Small intestine (tissue), 16 donors: ENCODE measurements at places on chromosomes 5 and 9.

- no peak for DNase-seq
Observed at GRCh38 chr9:10744669-10745068, 131.9 kb upstream of the PTPRD start.

DNA sequence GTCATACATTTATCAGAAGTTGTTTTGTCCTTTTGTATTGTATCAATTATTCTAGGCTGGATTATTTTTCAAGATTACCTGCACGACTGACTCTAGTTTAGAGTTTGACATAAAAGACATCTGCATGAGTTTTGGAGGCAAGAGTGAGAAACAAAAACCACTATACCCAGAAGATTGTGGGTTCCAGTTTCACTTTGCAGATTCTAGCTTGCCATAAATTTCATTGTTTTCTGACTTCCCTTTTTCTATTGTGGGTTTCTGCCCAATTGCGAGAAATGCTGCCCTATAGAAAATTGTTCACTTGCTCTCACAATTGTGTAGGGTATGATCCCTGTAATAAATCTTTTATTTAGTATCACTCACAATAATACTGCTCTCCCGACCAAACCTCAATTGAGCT, 1043.4 kb upstream of the CDH10 start:
- no peak for DNase-seq

GRCh38 chr9:121369595-121370265, at the start of gene STOM:
Gene STOM (minus strand): TSS chr9:121370250. CDS start chr9:121370187, 63 bp downstream.
- DNase-seq = no peak

- DNase-seq = no peak
Observed at GRCh38 chr9:113176803-113177202, 26.0 kb downstream of the SLC31A2 start.

DNA sequence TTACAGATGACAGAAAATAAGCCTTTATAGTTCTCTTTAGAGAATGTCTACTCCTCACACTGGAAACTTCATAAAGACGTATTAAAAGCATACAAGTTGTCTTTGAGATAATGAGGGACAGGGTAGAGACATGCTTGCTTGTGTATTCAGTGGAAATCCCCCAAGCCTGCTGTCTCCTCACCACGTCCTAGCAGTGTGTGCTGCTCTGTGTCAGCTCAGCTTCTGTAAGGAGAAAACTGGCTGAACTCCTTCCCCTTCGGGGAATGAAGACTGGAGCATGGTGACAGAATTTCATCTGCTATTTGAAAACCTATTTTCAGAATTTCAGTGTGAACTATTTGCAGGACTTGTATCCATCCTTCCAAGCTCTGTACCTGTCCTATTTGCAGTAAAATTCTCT, 9.4 kb downstream of the OR2V2 start:
- no peak for DNase-seq

DNA sequence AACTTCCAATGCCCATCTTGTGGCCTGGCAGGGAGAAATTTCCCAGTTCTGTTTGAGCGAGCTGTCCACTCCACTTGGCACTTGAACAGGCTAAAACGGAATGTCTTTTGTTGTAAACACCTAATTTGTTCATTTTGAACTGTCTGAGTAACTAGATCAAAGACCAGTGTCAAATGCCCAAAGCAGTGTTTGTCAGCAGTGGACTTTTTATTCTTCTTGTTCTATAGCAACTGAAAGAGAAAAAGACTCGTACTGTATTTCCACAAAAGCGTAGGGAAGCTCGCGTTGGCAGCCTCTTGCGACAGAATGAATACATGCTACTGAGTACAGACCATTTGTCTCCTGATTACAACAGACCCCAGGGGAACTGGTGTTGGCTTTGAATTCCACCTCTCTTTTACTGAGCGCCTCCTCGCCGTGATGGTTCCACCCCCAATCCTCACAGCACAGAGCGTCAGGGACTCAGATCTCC, 601.8 kb upstream of the ZNF608 start:
- DNase-seq = no peak

DNA sequence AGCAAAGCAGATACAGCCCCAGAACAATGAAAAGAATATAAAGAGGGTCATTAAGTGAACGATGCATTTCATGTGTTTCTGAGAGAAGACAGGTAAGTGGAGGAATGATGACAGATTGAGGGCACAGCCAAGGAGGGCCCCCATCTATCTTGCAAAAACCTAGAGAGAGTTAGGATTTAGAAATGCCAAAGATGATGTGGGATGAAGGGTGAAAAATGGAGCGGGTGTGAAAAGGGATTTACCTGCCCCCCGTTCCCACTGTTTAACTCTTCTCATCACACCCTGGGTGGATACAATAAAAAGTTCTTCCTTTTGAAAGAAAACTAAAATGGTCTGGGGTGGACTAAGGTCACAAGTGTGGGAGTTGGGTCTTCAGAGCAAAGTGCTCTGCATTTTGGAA, 18.5 kb upstream of the PPP2R2B start:
- no peak for DNase-seq

DNA sequence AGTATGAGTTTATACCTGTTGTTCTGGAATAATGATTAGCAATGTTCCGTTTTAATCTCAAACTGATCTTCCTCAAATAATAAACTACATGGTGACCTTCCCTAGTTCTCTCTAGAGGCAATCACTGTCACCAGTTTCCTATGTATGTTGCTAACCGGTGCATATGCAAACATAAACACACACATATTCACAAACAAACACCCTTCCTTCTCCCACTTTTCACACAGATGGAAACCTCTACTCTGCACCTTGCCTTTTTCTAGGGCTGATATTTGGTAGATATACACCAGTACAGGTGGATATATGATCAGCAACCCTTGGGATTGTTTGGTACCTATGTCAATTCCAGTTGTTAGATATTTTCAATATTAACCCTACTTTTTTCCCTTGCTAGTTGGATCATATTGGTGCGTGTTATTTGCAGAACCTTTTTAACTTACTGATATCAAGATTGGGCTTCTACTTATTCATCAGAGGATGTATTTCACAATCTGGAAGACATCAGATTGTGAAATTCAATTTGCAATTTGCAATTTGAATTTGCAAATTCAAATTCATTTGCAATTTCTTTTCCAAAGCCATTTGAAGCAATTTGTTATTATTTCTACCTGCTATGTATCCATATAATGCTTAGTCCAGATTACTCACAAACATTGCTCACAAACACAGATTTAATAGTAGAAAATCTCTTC, 12.6 kb downstream of the FYB1 start:
- DNase-seq = no peak

DNA sequence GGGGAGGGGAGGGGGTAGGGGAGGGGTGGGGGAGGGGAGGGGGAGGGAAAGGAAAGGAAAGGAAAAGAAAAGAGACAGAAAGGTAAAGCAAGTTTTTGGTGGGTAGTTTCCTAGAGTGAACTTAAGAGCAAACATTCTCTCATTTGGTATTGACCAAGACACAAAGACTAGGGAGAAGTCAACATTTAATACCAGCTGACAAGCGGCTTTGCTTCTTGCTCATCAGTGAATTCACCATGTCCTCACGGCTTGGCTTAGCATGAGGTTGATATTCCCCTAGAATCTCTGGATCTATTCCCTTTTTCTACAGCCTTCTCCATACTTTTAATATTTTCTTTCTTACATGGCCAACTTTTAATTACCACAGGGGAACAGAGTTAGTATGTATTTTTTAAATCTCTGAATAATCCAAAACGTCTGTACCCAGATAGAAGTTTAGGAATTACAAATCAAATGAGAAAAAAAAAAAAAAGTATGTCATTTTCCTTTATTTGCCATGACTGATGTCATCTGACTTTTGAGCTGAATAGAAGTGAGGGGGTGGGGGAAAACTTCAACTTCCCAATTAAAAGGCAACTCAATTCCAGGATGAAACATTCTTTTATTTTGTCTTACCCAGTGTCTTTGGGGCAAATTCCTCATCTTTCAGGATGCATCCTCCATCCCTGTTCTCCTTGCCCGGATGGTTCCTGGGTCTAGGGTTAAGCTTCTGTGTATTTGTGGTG, 40.1 kb upstream of the GLIS3 start:
- no peak for DNase-seq

DNA sequence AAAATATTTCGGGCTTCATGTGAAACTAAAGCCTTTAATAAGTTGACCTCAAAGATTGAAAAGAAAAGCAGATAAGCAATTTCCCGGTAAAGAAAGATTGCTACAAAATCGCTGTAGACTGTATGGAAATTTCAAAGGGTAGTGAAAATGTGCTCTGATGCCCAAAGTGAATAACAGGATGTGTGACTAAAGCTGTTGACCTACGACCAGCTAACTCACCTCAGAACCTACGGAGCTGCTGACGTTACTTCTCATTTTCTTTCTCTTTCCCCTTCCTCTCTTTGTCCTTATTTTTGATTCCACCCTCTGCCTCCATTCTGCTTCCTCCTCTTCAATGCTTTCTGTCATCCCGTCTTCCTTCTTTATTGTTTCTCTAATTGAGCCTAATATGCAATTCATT, 103.2 kb downstream of the PDE4D start:
- DNase-seq = no peak

DNA sequence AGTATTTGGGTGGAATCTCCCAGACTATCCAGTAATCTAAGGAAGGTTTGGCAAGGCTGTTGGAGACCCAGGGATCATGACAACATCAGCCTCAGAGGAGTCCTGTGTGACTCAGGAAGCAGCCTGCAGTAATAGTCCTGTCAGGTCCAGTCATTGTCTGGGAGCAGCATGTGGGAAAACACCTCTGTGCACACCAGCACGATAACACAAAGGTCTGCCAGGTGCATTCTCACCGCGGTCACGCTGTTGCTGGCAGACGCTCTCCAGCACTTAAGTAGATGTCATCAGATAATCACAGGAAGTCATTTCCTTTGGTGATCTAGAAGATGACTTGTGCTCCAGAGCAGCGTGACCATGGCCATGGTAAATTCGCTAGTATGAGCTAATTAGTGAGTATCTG, 99.2 kb upstream of the IQGAP2 start:
- DNase-seq = peak; percentile 83

DNA sequence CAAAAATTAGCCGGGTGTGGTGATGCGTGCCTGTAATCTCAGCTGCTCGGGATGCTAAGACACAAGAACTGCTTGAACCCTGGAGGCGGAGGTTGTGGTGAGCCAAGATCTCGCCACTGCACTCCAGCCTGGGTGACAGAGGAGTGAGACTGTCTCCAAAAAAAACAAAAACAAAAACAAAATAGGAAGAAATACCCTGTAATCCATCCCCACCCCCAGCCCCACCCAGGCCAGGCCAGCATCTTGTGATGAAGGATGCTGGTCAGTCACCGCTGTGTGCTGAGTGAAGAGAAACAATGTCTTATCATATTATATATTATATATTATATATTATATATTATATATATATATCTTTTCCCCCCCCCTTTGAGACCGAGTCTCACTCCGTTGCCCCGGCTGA, 15.4 kb upstream of the CCIN start:
- DNase-seq = no peak

DNA sequence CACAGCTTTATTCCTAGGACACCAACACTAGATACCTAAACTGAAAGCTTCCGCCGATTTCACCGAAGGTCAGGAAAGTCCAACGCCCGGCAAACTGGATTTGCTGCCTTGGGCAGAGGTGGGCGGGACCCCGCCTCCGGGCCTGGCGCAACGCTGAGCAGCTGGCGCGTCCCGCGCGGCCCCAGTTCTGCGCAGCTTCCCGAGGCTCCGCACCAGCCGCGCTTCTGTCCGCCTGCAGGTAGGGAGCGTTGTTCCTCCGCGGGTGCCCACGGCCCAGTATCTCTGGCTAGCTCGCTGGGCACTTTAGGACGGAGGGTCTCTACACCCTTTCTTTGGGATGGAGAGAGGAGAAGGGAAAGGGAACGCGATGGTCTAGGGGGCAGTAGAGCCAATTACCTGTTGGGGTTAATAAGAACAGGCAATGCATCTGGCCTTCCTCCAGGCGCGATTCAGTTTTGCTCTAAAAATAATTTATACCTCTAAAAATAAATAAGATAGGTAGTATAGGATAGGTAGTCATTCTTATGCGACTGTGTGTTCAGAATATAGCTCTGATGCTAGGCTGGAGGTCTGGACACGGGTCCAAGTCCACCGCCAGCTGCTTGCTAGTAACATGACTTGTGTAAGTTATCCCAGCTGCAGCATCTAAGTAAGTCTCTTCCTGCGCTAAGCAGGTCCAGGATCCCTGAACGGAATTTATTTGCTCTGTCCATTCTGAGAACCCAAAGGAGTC, at the start of gene CD274:
Gene CD274 (plus strand): TSS at position 184 of the 733 bp plus-strand sequence. CDS start 5,572 bp downstream, outside the sequence.
- peak; percentile 98 for DNase-seq

- DNase-seq = no peak
Observed at GRCh38 chr5:155019601-155020226, 6.2 kb downstream of the KIF4B start.

GRCh38 chr5:149310947-149311658, 34.2 kb upstream of the GRPEL2 start:
- no peak for DNase-seq

- DNase-seq = no peak
Observed at GRCh38 chr5:34778091-34778850, 60.7 kb upstream of the TTC23L start.

GRCh38 chr5:42021923-42022322, 96.8 kb downstream of the FBXO4 start:
- DNase-seq = no peak

- DNase-seq = no peak
Observed at GRCh38 chr9:117887383-117887782, 183.2 kb downstream of the TLR4 start.

- DNase-seq = no peak
Observed at GRCh38 chr9:87615136-87615535, 110.8 kb upstream of the CTSL start.

- DNase-seq = no peak
Observed at GRCh38 chr5:79974886-79975285, 16.2 kb downstream of the MTX3 start.

- peak; percentile 39 for DNase-seq
Observed at GRCh38 chr9:33048054-33048465, 23.0 kb downstream of the DNAJA1 start.

GRCh38 chr5:107484281-107484680, 186.5 kb downstream of the EFNA5 start:
- DNase-seq = no peak

DNA sequence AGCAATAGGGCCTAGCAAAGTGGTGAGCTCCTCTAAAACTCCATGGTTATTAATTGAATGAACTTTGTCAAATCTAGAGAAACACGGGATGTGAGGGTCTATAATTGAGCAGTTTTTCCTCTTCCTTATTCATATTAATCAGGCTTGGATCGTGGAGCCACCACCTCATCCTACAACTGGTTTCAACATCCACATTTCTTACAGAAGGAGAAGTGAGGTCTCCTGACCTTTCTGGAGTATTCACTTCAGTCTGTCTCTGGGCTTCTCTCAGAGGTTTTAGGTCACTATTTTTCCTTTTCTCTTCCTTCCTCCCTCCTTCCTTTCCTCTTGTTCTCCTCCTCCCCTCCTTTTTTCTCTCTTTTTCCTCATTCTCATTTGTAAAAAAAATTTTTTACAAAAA, 177.3 kb upstream of the ACTBL2 start:
- DNase-seq = no peak

DNA sequence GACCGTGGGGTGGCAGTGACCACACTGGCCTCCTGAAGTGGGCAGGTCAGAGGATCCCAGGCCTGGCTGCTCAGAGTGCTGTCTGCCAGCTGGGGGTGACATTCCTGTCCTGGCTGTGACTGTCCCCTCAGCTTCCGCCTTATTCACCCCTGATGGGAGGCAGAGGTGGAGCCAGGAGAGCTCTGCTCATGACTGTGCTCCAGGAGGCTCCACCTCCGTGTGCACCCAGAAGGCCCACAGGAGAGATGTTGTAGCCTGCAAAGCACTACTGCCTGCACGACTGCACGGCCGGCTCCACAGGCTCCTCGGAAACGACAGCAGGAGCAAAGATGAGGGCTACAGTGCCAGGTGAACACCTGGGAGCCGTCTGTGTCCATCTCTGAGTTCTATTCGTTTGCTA, 60.9 kb downstream of the ROPN1L start:
- no peak for DNase-seq

- DNase-seq = no peak
Observed at GRCh38 chr9:101966691-101967090, 228.2 kb upstream of the GRIN3A start.
